ENCODE measurements at places on chromosomes 2 and 18.

DNA sequence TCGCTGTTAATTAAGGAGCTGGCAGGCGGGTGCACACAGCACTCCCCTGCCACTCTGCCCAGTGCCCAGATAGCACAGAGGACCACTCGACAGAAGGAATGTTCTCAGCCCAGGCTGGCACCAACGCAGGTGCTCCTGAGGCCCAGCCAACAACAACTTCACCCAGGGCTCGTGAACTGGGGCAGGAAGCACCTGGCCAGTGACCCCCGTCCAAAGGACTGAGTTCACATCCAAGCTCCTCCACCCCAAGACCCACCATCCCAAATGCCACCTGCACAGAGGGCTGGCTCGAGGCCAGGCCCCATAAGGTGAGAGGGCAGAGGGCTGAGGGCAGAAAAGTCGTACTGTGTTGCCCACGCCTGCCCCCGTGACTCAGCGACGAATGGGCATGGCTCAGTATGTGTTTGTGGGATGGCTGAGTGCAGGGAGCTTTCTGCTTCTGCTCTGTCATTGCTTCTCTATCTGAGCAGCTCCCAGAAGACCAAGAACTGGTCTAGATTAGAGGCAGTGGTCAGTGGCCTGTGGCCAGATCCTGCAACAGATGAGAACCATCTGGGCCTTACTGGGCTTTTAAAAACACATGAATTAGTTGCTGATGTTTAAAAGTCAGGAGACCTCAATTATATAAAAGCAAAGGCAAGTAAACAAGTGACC is 68.4 kb downstream of the POLR1A start:
- DNase-seq = peak; percentile 80

DNA sequence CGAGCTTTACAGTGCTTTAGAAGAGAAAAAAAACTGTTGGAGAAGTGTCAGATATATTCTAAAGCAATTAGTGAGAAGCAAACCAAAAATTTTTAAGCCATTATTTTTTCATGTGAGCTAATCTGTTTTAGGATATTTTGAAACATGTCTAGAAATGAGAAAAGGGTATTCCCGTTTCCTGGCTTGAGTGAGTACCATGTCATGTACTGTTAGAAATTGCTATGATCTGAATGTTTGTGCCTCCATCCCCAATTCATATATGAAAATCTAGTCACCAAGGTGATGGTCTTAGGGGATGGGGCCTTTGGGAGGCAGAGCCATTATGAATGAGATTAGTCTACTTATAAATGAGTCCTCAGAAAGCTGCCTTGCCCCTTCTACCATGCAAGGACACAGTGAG is 493.3 kb upstream of the GCFC2 start:
- DNase-seq = no peak

DNA sequence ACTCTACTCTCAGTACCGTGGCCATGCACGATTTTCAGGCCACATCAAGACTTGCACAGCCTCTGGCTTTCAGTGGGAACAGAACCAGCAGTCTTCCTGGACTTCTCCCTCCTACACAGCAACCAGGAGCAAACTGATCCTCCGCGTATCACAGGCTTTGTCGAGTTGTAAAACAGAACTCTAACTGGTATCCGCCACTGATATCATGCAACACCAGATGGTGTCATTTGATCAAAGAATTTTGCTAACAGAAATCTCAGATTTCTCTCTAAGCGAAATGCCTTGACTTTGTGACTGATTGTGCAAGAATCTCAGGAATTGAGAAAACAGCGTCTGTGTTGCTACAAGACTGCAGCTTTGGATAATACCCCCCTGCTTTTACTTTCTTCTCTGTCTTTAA is 85.7 kb downstream of the COPS8 start:
- no peak for DNase-seq

DNA sequence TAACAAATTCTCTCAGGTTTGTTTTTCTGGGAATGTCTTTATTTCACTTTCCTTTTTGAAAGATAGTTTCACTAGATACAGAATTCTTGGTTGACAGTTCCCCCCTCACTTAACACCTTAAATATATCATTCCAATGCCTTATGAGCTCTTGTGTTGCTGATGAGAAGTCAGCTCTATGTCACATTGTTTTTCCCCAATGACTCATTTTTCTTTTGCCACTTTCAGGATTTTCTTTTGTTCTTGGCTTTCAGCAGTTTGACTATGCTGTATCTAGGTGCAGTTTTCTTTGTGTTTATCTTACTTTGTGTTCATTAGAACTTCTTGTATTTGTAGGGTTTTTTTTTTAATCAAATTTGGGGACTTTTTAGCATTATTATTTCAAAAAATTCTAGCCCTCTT is 5.6 kb upstream of the RALBP1 start:
- no peak for DNase-seq

- no peak for DNase-seq
Observed at GRCh38 chr2:29262681-29263260, 147.6 kb downstream of the CLIP4 start.

DNA sequence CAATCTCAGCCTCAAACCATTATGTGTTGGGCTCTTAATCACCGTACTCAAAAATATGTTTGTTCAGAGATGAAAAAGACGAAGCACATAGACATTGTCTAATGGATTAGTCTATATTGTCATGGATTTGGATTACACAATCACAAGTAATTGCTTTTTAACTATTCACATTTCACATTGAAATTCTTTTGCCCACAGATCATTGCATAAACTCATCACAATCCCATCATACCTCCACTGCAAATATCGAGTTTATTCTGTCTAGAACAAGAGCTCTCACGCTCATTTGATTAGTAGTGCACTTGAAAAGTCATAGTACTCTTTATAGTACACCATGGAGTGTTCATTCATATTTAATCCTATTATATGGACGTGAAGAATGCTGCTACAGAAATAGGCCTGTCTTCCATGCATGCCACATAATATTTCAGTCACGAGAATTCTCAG is 97.9 kb upstream of the SOX11 start:
- DNase-seq = no peak

- no peak for DNase-seq
Observed at GRCh38 chr2:39160982-39161381, 40.1 kb upstream of the SOS1 start.

All from sciatic nerve (tissue), 2 donors.